NCI-H2171 (cell line): ENCODE measurements at places on chromosomes 16 and 17.

GRCh38 chr17:63675607-63676546 lies 24.0 kb downstream of the LIMD2 start:
- no peak for DNase-seq

DNA sequence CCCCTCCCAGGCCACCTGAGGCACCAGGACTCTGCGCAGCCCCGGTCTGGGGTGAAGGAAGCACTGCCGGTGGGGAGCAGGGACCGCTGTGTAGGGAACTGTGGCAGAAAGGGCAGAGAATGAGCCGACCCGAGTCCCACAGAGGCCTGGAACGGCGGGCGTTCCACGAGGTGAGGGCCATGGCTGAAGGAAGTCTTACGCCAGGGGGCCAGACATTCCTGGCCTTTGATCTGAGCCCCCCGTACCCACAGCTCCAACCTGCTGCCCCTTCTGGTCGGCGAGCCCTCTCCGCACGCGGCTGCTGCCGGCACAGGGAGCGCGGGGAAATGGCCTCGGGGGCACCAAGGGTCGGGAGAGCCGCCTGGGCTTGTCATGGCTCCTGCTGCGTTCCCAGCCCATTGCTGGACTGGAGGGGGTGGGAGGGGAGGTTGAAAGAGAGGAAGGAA lies 1.4 kb upstream of the WNT3 start:
- no peak for DNase-seq

GRCh38 chr16:897701-898100 lies 73.1 kb downstream of the LMF1 start:
- no peak for DNase-seq

GRCh38 chr16:23395732-23396131 lies 57.3 kb downstream of the COG7 start:
- no peak for DNase-seq

GRCh38 chr17:38585056-38585917 lies 20.5 kb downstream of the SRCIN1 start:
- DNase-seq: peak; percentile 50

- DNase-seq: no peak
Observed at GRCh38 chr16:17509194-17509593, 38.4 kb upstream of the XYLT1 start.

DNA sequence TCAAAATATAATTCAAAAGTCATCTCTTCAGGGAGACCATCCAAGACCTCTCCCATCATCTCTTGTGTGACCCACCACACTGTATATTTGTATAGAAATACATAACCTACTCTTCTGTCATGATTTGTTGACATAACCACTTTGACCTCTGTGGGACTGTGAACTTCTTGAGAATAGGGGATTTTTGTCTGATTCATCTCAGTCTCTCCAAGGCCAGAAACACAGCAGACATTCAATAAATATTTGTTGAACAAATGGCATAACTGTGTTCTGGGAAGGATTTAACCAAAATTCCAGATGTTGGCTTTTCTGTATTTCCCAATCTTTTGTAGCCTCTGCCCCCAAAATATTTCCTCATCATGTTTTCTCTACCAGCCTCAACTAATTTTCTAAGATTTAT lies 169.7 kb downstream of the CDH11 start:
- no peak for DNase-seq

DNA sequence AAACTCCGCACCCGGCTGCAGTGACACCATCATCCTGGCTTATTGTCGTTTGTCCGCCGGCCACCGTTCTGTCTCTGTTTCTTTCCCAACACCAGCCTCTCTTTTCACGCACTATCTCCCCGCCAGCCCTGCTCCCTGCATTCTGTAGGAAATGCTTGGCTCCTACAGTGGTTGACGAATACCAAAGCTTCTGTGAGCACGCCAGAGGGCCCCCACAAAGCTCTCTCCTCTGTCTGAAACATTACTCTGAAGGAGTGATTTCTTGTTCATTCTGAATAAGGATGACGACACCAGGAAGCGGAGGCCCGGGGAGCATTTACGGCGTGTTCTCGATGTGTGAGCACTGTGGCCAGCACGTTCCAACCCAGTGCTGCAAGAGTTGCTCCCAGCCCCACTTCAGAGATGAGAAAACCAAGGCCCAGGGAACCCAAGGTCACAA lies 58.8 kb downstream of the ADCY9 start:
- DNase-seq: no peak

GRCh38 chr16:15493466-15494180 lies 59.2 kb downstream of the BMERB1 start:
- DNase-seq: peak; percentile 47

- no peak for DNase-seq
Observed at GRCh38 chr16:4869147-4869805, 22.0 kb downstream of the UBN1 start.

DNA sequence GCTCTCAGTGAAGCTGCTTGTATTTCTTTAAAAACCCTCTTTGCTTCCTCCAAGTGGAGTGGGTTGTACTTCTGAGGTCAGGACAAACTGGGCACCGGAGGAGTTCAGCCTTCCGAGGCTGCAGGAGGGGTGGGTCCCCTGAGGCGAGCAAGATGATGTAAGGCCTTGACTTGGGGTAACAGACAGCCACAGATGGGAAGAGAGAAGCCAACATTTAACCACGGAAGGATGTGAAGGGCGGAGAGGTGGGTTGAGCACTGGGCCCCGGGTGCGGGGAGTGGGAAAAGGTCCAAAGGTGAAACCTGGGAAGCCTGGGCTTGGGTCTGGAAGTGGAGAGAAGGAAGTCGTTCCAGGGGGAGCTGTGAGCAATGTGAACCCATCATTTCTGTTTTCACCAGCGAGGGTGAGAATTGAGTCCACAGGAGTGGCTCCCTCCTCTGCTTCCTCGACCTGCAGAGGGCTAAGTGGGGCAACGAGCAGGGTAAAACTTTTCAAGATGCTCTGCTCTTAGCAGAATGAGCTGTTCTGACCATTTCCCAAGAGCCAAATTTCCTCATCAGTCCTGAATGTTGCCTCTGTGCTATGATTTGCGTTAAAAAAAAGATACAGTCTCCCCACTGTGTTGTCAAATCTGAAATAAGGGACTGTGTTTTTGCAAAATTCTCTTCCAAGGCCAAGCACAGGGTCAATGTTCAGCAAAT lies 137.7 kb upstream of the CRHR1 start:
- DNase-seq: no peak

DNA sequence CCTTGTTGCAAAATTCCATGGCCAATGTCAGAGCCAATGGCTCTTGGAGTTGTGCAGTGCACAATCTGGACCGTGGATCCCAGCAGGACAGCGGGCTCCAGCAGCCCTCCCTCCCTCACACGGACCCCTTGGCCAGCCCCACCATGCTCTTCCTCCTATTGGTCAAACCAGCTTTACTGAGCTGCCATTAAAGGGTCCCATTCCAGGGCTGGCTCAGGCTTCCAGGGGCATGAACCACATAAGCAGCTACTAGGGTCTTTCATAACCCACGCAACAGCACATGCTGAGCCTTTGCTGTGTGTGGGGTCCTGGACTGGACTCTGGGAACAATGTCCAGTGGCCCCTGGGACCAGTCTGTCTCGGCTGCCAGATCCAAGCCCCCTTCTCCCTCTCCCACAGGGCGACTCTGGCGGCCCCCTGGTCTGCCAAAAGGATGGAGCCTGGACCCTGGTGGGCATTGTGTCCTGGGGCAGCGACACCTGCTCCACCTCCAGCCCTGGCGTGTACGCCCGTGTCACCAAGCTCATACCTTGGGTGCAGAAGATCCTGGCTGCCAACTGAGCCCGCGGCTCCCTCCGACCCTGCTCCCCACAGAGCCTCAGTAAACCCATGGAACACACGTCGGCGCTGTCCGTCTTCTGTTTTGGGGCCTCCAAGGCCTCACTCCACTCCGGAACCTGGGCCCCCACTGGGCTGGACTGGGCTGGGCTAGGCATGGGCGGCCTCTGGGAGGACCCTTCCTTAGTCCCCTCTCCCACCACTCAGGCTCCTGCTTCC lies 5.7 kb downstream of the CTRB1 start:
- DNase-seq: no peak

- peak; percentile 4 for DNase-seq
Observed at GRCh38 chr16:46947900-46948547, 25.4 kb downstream of the DNAJA2 start.

GRCh38 chr16:12975766-12976165 lies 74.4 kb downstream of the SHISA9 start:
- no peak for DNase-seq

DNA sequence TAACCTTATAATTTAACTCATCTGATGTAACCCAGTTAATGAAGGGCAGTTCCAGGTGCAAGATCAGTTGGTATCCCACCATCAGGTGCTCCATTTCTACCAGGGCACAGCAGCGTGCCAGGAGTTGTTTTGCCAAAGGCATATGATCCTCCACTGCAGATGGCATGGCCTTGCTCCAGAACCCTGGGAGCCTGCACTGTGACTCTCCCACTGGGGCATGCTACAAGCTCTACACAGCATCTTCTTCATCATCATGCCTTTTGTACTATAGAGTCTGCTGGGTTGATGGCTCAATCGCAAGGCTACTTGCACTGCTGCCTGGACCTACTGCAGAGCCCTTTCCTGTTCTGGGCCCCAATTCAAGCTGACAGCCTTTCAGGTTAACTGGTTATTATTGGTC lies 11.3 kb upstream of the MAPT start:
- DNase-seq: no peak

- DNase-seq: no peak
Observed at GRCh38 chr16:55147396-55147795, 176.6 kb upstream of the IRX6 start.

GRCh38 chr17:376936-377863 lies 24.6 kb upstream of the RPH3AL start:
- no peak for DNase-seq

DNA sequence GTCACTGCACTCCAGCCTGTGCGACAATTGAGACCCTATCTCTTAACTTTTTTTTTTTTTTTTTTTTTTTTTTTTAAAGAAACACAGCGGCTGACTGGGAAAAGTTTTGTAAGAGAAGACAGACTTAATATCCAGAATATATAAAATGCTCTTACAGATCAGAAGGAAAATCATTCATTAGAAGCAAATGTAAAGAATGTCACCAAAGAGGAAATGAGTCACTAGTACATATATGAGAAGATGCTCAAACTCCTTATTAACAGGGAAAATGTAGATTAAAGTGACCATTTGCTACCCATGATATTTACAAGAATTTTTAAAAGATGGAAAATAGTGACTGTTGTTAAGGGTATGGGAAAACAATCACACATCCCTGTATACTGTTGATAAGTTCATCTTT lies 48.9 kb downstream of the RABEP1 start:
- DNase-seq: no peak

- no peak for DNase-seq
Observed at GRCh38 chr16:86798247-86799041, 220.1 kb downstream of the FOXL1 start.

- DNase-seq: no peak
Observed at GRCh38 chr17:29914819-29915537, 15.1 kb downstream of the SSH2 start.

DNA sequence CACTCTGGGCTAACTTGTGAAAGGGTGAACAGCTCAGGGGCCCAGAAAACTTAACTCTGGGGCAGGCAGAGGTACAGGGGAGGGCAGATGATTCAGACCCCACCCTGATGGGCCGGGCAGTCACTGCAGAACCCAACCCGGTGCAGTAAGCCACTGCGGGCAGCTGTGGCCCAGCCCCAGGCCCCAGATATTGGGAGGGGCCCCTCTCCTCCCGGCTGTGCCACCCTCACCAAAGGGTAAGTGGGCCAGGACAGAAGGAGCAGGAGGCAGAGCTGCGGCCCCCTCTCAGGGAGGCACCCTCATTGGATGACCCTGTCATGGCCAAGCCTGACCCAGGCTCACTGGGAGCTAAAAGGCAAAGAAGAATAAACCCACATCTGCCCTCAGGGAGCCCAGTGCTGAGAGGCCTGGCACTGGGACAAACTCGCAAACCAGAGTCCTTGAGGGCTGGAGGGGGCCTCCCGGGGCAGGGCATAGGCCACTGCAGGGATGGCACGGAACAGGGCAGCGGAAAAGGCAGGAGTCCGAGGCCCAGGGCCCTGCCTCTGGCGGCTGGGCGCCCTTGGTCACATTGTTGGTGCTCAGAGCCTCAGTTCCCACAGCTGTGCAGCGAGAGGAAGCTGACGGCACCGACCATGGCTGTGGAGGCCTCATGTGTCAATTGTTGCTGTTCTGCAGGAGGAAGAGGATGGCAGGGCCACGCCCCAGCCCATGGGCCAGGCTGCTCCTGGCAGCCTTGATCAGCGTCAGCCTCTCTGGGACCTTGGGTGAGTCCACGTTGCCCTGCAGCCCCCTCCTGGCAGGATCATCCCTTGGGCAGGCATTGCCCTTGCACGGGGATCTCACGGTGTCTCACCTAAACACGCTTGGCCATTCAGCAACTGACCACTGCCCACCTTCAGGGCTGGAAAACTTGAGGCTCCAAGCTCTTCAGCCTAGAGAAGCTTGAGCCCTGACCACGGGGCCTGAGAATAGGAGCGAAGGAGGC lies 3.1 kb downstream of the ITGB4 start:
- no peak for DNase-seq

DNA sequence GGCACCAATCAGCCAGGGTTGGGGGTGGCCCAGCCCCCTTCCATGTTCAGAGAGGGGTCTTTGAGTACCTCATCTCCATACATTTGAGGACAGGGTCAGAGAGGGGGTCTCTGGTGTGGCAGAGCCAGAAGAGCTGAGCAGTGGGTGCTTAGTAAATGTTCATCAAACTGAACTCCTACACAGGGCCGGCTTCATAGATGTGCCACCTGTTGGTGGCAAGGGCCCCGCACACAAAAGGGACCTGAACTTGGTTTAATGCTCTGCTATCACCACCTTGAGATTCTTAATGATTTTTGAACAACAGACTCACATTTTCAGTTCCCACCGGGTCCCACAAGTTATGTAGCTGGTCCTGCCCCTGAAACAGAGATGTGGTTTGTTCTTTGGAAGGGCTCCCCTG lies 9.0 kb upstream of the C1QL1 start:
- no peak for DNase-seq

DNA sequence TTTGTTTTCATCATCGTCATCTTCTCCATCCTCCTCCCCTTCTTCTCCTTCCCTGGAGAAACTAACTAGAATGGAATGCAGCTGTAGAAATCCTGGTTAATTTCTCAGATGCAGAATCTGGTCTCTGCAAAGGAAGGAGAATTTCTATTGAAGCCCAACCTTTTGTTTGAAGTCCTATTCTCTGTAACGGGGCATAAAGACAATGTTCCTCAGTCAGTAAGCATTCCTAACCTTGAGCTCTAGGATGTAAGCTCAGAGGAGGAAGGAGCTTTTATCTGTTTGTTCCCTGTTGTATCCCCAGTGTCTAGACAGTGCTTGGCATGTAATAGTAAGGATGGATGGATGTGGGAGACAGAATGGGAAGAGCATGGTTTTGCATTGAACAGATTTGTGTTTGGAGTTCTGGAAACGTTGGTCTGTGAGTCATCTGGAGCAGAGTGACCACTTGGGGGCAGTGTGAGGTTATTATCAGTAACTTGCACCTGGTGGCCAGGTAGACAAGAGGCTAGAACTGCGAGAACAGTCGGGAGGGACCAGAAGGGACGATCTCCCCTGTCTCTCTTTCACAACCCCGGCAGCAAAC lies 363.7 kb downstream of the SNX29 start:
- DNase-seq: peak; percentile 28

DNA sequence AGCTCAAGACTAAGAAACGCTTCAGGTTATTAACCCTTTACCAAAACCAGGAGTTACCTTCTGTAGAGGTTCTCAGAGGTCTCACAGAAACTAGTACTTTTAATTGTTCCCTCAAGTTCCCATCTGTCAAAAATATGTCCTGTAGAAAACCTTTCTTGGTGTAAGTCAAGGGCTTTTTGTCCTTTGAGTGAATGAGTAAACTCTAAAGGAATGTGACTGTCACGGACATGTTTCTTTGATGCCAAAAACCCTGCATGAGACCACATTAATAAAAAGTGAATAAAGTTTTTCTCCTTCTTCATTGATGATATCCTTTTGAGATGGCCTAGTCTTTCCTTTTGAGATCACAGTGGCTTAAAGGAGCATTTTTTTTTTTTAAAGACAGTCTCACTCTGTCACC lies 102.9 kb downstream of the NLK start:
- DNase-seq: no peak
